ENCODE measurements at places on chromosomes 1 and 21.

- no peak for DNase-seq
Observed at GRCh38 chr1:157226739-157227138, 88.5 kb upstream of the ETV3 start.

DNA sequence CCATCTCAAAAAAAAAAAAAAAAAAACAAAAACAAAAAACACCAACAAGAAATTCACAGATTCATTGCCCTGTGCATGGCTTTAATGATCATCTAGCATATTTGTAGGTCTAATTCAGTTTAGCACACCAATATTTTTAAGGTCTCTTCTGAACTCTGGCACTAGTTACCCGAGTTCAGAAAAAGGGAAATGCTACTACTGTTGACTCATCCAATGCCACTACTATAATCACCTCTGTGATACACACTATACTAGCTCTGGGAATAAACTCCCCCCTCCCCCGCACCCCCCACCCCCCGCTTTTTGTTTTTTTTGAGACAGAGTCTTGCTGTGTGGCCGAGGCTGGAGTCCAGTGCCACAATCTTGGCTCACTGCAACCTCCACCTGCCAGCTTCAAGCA is 55.6 kb downstream of the FBXO42 start:
- no peak for DNase-seq

GRCh38 chr1:154951901-154952657 is 3.8 kb downstream of the PBXIP1 start:
- no peak for DNase-seq

GRCh38 chr1:12380326-12381249 is 150.8 kb downstream of the VPS13D start:
- no peak for DNase-seq

DNA sequence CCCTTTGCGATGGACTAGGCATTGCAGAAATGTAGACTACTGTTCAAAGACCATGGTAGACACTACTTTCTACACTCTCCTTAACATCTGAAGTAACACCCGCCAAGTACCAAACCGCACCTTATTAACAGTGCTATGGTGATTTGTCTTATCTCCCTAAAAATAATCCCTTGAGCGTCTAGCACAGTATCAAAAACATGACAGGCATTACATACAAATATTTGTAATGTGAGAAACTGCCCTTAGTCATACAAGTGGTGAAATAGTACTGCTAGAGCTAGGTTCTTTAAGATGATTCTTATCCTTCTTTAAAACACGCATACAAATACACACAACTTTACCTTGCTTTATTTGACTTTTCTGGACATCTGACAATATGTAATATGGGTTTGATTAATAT is 27.2 kb downstream of the PUM1 start:
- no peak for DNase-seq

DNA sequence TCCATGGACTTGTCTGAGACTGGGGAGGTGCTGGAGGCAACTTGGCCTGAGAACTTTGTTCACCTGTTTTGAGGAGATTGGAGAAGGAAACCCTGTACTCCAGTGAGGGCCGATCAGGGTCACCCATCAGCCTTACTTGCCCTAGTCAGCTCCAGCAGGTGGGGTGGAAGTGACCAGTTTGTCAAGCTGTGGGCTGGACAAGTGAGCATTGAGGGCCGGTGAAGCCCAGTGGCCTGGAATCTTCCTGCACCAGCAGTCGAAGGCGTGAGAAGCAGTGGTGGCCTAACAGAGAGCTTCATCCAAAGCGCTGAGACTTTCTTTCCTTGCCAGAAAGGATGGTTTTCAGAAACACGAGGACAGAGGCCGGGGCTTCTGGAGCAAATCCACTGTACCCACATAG is 9.6 kb downstream of the SLC37A1 start:
- no peak for DNase-seq

GRCh38 chr1:99777752-99778151 is 11.3 kb upstream of the FRRS1 start:
- no peak for DNase-seq

DNA sequence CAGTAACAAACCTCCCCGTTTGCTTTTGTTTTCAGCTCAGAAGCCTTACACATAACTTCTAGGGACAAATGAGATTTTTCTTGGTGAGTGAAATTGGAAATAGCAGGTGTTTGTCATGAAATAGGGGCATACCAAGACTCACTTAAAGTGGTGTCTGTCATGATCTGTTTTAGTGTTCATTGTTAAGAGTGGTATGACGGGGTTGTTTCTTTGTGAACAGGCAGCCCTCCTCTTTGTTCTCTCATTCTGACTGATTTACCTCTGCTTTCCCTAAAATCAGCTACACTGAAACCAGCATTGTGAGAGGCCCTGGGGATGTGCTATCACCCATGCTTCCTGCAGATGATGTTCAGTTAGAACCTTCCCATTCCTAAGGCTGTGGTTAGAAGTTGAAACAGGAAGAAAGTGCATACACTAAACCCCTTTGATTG is 2.5 kb upstream of the ERO1B start:
- DNase-seq: no peak

GRCh38 chr1:116733476-116734365 is 20.5 kb upstream of the CD2 start:
- DNase-seq: no peak
